Effector memory CD4-positive, alpha-beta T cell (primary cell): ENCODE measurements at places on chromosomes 13 and 19.

- H3K27ac ChIP-seq: no peak overlapping the region
- H3K4me3 ChIP-seq: no peak overlapping the region
- H3K36me3 ChIP-seq: no peaks in the 10 kb centered on the region
- H3K4me1 ChIP-seq: no peaks in the 10 kb centered on the region
- H3K27me3 ChIP-seq: no peaks in the 10 kb centered on the region
Measured at GRCh38 chr19:40159744-40160143, 31.5 kb upstream of the MAP3K10 start.

DNA sequence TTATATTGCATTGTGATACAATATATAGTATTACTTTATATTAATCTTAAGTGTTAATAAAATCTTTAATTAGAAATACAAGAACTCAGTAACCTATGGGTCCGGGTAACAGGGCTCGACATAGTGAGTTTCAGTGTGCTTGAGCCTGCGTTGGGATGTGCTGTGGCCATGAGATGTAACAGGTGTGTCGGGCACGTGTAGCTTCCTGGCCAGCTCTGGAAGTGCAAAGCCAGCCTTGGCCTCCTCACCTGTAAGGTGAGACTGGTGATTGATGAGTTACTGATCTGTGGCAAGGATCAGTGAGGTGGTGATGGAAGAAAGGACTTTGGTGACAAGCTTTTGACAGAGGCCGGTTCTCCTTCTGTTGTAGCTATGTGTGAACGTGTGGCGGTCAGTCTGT, 19.2 kb downstream of the ATP4B start:
- H3K27ac ChIP-seq: no peak overlapping the region
- H3K27me3 ChIP-seq: no peaks in the 10 kb centered on the region
- no peak for DNase-seq
- no peaks in the 10 kb centered on the region for H3K4me1 ChIP-seq

- no peaks in the 10 kb centered on the region for H3K4me1 ChIP-seq
- H3K27ac ChIP-seq: no peak overlapping the region
- H3K27me3 ChIP-seq: no peaks in the 10 kb centered on the region
- no peak for DNase-seq
Measured at GRCh38 chr13:108574856-108575255, 54.6 kb upstream of the MYO16 start.

DNA sequence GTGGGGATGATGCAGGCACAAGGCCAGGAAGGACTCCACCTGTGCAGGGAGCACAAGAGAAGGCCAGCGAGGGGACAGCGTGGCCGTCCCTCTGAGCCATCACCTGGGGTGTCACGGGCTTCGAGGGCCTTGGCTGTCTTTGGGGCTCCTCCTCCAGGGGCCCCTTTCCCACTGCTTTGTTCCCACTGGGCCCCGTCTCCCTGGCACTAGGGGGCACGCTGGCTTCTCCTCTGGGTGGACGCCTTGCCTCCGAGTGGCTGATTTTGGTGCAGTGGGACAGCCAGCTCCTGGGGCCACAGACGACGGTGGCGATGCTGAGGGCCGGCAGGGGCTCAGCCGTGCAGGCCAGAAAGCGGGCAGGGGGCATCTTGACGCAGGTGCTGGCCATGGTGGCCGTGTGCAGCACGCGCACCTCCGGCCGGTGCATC, 43.2 kb upstream of the GRTP1 start:
- no peak overlapping the region for H3K4me3 ChIP-seq
- no peak for DNase-seq
- no peaks in the 10 kb centered on the region for H3K4me1 ChIP-seq
- peaks cover 5% of the 10 kb centered on the region for H3K27me3 ChIP-seq
- H3K27ac ChIP-seq: no peak overlapping the region
- H3K36me3 ChIP-seq: no peaks in the 10 kb centered on the region

GRCh38 chr13:78759704-78760103, 100.7 kb upstream of the OBI1 start:
- no peaks in the 10 kb centered on the region for H3K27me3 ChIP-seq
- no peaks in the 10 kb centered on the region for H3K36me3 ChIP-seq
- no peak overlapping the region for H3K27ac ChIP-seq
- no peak for DNase-seq

GRCh38 chr13:110337247-110337646, 30.2 kb downstream of the COL4A2 start:
- H3K4me1 ChIP-seq: peaks cover 10% of the 10 kb centered on the region
- H3K4me3 ChIP-seq: no peak overlapping the region
- H3K27me3 ChIP-seq: no peaks in the 10 kb centered on the region
- H3K27ac ChIP-seq: no peak overlapping the region
- no peaks in the 10 kb centered on the region for H3K36me3 ChIP-seq

- no peaks in the 10 kb centered on the region for H3K27me3 ChIP-seq
- no peak overlapping the region for H3K27ac ChIP-seq
- H3K4me1 ChIP-seq: no peaks in the 10 kb centered on the region
Measured at GRCh38 chr13:33274264-33274663, 11.3 kb downstream of the STARD13 start.

DNA sequence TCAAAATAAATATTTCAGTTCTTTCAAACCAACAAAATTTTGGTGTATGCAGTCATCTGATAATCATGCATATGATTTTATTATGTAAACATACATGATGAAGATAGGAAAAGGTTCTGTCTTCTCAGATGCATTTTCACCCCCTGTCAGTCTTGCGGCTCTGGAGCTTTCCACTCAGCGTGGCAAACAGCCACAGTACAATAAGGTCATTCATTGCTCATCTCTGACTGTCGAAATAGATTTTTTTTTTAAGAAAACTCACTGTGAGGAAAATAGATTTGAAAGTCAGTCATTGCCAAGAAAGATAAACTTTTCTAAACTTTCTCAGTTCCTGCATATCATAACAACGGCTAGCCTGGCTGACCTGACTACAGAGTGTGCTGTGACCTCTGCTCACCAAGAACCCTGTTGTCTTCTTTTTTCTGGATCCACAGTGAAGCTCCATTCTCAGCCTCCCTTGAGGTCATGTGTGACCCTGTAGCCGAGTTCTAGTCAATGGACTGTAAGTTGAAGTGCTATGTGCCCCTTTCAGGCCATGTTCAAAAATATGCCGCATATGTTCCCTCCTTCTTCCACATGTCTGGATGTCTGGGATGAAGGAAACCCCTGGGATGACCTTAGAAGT, 519.6 kb downstream of the KLF5 start:
- no peak overlapping the region for H3K27ac ChIP-seq
- no peaks in the 10 kb centered on the region for H3K36me3 ChIP-seq
- DNase-seq: no peak
- H3K27me3 ChIP-seq: no peaks in the 10 kb centered on the region
- no peaks in the 10 kb centered on the region for H3K4me1 ChIP-seq

DNA sequence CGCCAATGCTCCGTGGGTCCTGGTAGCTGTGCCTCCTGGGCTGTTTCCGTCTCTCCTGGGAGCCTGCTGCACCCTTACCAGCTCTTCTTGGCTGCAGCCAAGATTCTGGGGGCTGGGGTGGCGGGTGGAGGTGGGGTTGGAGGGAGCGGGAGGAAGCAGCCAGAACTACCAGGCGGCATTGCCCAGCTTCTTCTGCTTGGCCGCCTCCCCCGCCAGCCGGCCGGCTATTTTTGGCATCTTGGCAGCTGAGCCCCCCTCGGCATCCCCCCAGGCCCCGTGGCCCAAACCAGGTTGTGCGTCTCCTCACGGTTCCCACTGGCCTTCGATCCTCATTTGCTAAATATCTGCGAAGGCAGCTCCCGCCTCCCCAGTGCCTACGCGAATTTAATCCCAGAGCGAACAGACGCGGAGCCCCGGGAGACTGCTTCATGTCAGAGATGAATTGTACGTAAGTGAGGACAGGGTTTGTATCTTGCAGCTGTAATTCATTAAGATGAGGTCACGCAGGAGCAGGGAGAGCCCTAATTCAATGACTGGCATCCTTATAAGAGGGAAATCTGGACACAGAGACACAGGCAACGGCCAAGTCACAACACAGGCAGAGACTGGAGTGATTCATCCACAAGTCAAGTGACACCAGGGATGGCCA, 12.8 kb upstream of the PEAK3 start:
- H3K4me1 ChIP-seq: peaks cover 8% of the 10 kb centered on the region
- no peak for DNase-seq
- no peaks in the 10 kb centered on the region for H3K36me3 ChIP-seq
- H3K27me3 ChIP-seq: no peaks in the 10 kb centered on the region
- no peak overlapping the region for H3K27ac ChIP-seq

DNA sequence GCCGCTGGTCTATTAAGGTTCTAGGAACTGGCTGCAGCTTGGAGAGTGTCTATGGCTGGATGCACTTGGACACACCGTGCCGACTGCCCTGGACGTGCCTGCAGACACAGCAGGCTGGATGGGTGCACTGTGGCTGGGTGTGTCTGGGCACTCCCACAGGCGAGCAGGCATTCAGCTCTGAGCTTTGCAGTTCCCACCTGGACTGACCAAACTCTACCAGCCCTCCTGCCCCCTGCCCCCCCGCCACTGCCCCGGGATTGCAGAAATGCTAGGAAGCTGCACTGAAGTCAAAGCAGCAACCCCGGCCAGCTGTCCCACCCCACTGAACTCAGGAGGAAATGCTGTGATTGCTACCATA, 7.0 kb upstream of the LRP3 start:
- no peaks in the 10 kb centered on the region for H3K4me1 ChIP-seq
- DNase-seq: no peak
- no peaks in the 10 kb centered on the region for H3K36me3 ChIP-seq
- H3K27ac ChIP-seq: no peak overlapping the region

DNA sequence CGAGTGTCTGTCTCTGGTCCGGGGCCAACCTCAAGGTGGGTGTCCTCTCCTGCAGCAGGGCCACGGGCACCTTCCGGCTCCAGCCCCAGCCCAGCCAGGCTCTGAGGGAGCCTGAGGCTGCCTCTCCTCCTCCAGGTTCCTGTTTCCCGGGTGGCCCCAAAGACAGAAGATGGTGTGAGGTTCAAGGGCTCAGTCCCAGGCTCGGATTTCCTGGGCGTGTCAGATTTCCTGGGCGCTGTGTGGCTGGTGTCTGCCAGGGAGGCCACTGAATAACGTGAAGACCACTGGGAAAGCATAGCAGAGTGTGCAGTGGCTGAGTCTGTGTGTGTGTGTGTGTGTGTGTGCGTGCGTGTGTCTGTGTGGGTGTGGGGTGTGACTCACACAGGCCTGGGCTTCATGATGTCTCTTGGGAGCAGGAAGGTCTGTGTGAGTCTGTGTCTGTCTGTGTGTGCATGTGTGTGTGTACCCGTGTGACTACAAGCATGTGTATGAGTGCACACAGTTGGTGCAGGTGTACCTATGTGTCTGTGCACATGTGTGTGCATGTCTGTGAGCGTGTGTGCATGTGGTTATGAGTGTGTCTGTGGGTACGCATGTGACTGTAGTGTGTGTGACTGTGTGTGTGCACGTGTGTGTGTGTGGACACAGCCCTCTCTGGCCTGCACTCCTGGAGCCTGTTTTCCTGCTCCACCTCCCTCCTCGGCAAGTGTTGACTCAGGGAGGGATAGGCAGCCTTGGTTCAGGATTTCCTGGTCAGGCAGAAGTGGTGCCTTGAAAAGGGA, 28.3 kb downstream of the CEBPA start:
- no peaks in the 10 kb centered on the region for H3K27me3 ChIP-seq
- no peaks in the 10 kb centered on the region for H3K36me3 ChIP-seq
- no peak overlapping the region for H3K27ac ChIP-seq
- DNase-seq: no peak
- H3K4me3 ChIP-seq: no peak overlapping the region
- no peaks in the 10 kb centered on the region for H3K4me1 ChIP-seq

DNA sequence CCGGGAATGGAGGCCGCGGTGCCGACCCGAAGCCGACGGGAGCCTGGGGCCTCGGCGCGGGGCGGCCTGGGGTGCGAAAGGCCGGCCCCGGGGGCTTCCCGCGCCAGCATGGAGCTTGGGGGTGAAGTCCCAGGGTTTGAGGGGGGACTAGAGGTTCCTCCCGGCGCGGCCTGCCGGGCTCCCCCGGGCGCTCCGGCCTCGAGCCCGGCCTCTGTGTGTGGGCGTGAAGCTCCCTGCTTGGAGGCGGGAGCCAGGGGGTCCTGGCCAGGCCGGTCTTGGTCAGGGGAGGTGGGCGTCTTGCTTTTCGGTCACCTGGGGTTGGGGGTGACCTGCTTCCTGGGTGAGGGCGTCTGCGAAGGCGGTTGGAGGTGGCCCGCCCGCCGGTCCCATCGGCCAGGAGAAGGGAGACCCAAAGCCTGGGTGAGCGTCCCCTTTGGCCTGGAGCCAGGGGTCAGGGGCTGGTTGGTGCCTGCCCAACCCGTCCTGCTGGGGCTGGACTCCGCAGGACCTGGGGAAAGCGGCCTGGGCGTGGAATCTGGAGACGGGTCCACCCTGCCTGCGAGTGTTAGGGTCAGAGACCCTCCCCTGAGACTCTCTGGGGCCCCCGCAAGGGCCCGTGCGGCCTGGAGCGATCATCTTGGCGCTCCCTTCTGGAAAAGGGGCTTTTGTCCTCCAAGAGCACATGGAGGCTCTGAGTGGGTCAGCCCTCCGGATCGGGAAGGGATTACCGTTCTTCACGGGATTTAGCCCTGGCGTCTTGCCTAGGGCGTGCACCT, 535 bp downstream of the BSG start:
- H3K27me3 ChIP-seq: no peaks in the 10 kb centered on the region
- H3K4me1 ChIP-seq: peaks cover 34% of the 10 kb centered on the region
- no peak for DNase-seq
- peaks cover 5% of the 10 kb centered on the region for H3K36me3 ChIP-seq
- peak overlapping the region; percentile 93 for H3K4me3 ChIP-seq

GRCh38 chr19:30105727-30106126, 163.7 kb downstream of the URI1 start:
- no peak for DNase-seq
- no peaks in the 10 kb centered on the region for H3K36me3 ChIP-seq
- H3K27me3 ChIP-seq: no peaks in the 10 kb centered on the region
- no peak overlapping the region for H3K27ac ChIP-seq

- H3K4me3 ChIP-seq: peak overlapping the region; percentile 78
- peak; percentile 43 for DNase-seq
- H3K4me1 ChIP-seq: peaks cover 5% of the 10 kb centered on the region
- H3K27ac ChIP-seq: peak overlapping the region; percentile 87
- no peaks in the 10 kb centered on the region for H3K27me3 ChIP-seq
Measured at GRCh38 chr13:50080911-50081678, 65.9 kb downstream of the KCNRG start.

- no peaks in the 10 kb centered on the region for H3K4me1 ChIP-seq
- H3K36me3 ChIP-seq: no peaks in the 10 kb centered on the region
- no peak overlapping the region for H3K27ac ChIP-seq
- H3K27me3 ChIP-seq: peaks cover 9% of the 10 kb centered on the region
- DNase-seq: no peak
- H3K4me3 ChIP-seq: no peak overlapping the region
Measured at GRCh38 chr13:110390567-110390966, 83.5 kb downstream of the COL4A2 start.

- H3K36me3 ChIP-seq: no peaks in the 10 kb centered on the region
- DNase-seq: no peak
- no peak overlapping the region for H3K27ac ChIP-seq
Measured at GRCh38 chr13:46679369-46680120, 117.4 kb downstream of the ESD start.
